C1 segment of cervical spinal cord (tissue), 14 donors: ENCODE measurements at places on chromosomes 4 and X.

DNA sequence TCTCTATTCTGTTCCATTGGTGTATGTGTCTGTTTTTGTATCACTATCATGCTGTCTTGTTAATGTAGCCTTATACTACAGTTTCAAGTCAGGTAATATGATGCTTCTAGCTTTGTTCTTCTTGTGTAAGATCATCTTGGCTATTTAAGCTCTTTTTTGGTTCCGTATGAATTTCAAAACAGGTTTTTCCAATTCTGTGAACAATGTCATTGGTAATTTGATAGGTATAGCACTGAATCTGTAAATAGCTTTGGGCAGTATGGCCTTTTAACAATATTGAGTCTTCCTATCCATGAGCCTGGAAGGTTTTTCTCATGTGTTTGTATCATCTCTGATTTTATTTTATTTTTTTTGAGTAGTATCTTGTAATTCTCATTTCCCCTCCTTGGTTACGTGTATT is 94.3 kb downstream of the ANAPC10 start:
- DNase-seq = no peak

GRCh38 chr4:27049239-27049829 is 188.7 kb downstream of the STIM2 start:
- DNase-seq = no peak

GRCh38 chrX:74536832-74537371 is 77.5 kb downstream of the RLIM start:
- no peak for DNase-seq

GRCh38 chrX:153941336-153942252 is 2.8 kb downstream of the RENBP start:
- no peak for DNase-seq

- no peak for DNase-seq
Observed at GRCh38 chr4:111923786-111924185, 221.5 kb upstream of the FAM241A start.
